GM12878 (cell line): ENCODE measurements at places on chromosomes 12 and 14. TPM values are rescaled to one million over a fixed set of nuclear protein-coding genes. Genes with fewer than 3 reads are reported as not detected.

MAP1LC3B2 gene
- total RNA-seq = 1.8 TPM in 1 of 2 replicates, not detected in the other

TPPP2 gene
- total RNA-seq = not detected in 2 replicates

RNASE1 gene
- total RNA-seq = 0.40 and 0.72 TPM in 2 replicates

KRT73 gene
- total RNA-seq = not detected in 2 replicates

KRT71 gene
- not detected in 2 replicates for total RNA-seq

KRT6A gene
- total RNA-seq = not detected in 2 replicates

KLRG1 gene
- 2.1 and 2.3 TPM in 2 replicates for total RNA-seq

FRMD6 gene
- total RNA-seq = 3.9 and 6.7 TPM in 2 replicates

HPD gene
- total RNA-seq = 0.13 and 0.28 TPM in 2 replicates

GLT1D1 gene
- total RNA-seq = 4.1 and 4.2 TPM in 2 replicates

CCDC197 gene
- not detected in 2 replicates for total RNA-seq

FOXG1 gene
- total RNA-seq = 0.32 and 0.44 TPM in 2 replicates

DEGS2 gene
- total RNA-seq = 1.8 and 2.5 TPM in 2 replicates

C12orf54 gene
- total RNA-seq = 2.6 and 3.2 TPM in 2 replicates

TAS2R7 gene
- total RNA-seq = not detected in 2 replicates
